ENCODE measurements at places on chromosomes 1 and 21. TPM values are rescaled to one million over a fixed set of nuclear protein-coding genes. Genes with fewer than 3 reads are reported as not detected.

Gene SYNC
- total RNA-seq, result 0.51 TPM

Gene TEDDM1
- not detected for total RNA-seq

DNA sequence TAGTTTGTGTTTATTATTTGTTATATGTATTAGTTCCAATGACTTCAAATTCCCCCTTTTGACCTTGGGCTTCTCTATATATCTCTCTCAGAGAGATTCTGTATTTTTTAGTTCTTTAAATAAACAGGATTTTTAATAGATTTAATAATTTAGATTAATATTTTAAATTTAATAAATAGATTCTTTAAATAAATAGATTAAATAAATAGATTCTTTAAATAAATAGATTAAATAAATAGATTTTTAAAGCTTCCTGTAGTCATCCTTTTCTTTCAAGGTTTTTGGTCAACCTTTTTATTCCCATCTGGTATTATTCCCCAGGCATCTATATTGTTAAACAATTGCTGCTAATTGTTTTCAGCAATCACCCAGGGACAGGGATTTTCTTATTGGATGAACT lies 721.9 kb upstream of the ADAMTS5 start:
- DNase-seq, result no peak

- DNase-seq, result peak; percentile 30
These were observed 12.4 kb upstream of the PAPPA2 start for GRCh38 chr1:176450526-176450925.

DNA sequence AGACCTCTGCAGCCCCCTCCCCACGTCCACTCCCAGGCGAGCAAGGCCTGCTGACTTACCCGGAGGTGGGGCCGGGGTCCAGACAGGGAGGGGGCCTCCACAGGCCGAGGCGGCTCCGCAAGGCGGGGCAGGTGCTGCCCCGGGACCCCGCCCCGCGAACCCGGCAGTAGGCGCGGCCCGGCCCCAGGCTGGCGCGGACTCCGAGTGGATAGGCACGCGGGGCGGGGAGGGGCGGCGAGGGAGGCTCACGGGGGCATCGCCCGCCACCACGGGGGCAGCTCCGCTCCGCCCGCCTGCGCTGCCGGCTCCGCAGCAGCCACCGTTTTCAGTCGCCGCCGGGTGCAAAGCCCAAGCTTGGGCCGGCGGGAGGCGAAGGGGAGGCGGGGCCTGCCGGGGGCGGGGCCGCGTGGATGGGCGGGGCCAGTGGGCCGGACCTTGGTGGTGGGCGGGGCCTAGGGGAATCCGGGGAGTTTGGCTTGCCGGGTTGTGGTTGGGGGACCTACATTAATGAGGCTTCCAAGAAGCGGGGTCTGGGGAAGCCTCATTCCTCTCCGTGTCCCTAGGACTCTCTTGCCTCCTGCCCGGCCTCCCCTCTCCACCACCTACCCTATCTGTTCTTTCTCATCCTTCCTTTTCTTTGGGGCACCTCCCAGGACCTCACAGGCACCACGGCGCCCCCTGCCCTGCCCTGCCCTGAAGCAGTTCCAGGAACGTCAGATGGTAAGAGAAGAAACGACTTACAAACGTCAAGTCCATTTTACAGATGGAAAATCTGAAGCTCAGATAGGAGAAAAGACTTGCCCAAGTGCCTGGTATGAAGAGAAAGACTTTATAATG lies at the start of gene RIMS3:
Gene RIMS3 (minus strand): TSS at position 348 of the 837 bp plus-strand sequence. CDS start 23,757 bp downstream, outside the sequence.
- peak; percentile 88 for DNase-seq

DNA sequence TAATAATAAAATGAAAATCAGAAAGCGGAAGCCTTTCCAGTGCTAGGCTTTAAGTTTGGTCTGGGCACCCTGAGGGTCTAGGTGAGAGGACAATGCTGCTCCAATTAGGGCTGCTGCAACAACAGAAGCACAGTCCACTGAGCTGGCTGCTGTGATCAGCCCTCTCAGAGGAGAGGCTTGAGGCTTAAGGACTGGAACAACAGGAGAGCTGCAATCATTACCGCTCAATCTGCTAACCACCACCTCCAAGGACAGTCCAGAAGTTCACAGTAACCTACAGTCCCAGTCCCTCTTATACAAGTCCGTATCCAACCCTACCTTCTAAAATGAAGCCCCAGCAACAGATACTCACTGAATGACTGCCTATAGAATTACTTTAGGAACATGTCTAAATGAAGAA lies 62.1 kb downstream of the USP24 start:
- no peak for DNase-seq

Data from Calu3 (cell line).